ENCODE measurements at places on chromosomes 5 and 9.

DNA sequence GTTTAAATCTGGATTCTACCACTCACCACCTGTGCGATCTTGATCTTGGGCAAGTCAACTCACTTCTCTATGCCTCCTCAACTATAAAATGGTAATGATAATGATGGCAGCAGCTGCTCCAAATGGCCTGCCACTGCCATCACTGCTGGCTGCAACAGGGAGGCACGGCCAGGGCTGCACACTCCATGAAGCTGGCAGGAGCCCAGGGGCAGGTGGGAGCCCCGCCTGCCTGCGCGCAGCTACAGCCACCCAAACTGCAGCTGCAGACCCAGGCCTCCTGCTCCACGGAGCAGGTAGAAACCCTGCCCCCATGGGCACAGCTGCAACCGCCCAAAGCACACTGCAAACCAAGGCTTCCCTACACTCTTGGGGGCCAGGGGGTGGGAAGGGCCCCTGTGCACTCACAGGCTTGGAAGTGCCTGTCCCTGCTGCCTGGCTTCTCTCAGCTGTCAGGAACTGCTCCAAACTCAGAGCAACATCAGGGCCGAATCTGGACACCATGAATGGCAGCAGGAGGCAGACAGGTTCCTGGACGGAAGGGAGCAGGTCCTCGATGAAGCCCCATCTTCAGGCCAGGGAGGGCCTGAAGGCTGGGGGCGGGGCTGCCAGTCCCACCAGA lies 57.6 kb downstream of the PRELID2 start:
- DNase-seq: no peak

DNA sequence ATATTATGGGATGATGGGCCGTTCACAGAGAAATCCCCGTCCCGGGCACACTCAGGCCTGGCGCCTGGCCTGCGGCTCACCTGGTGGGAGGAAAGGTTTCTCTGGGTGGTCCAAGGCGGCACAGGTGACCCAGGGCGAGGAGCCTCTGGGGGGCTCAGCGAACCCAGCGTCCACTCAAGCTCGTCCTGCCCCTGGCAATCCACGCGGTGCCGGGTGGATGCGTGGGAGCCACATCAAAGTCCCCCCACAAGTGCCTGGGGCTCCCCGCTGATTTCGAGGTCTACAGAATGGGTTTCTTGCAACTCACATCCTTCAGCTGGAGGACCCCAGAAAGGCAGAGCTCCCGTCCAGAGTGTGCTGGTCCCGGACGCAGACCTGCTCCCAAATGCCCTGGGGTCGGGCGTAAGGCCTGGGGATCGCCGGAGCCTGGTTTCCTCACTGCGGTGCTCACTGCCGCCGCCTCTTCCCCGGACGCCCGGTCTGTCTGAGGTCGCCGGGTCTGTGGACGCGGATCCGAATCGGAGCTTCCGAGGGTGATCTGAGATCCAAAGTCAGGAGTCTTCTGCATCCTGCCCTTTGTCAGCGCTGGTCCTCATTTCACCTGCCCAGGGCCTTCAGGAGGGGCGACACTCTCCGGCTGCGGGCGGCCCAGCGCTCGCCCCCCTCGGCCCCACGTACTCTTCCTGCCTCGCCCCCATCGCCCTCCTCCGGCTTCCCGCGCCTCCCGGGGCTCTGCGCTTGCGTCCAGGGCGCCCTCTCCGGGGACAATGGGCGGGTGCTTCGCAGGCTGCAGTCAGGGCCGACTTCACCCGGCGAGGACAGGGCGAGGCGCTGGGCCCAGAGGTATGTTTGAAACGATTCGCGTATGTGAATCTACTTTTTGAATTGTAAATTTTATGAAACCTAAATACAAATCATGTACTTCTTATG lies 20.0 kb upstream of the RUFY1 start:
- DNase-seq: no peak

- no peak for DNase-seq
Measured at GRCh38 chr5:175591293-175591692, 66.6 kb upstream of the HRH2 start.

- DNase-seq: no peak
Measured at GRCh38 chr9:127566351-127567001, 45.6 kb upstream of the STXBP1 start.

- DNase-seq: no peak
Measured at GRCh38 chr5:61280761-61281427, 51.2 kb upstream of the ZSWIM6 start.

DNA sequence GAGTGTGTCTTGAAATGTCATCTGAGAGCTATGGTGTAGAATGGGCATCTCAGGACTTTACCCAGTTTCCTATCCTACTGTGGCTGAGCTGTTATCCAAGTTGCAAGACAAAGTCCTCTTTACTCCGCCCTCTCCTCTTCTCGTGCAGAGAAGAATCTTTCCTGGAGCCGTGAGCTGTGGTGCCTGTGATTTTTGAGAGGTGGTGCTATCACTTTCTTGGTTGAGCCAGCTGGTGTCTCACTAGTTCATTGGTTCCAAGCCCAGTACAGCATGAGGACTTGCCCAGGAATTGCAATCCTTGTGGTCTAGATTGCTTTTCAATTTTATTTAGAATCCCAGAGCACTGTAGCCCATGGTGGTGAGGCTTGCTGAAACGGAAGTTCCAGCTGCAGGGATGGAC lies 2300.3 kb downstream of the MAT2B start:
- DNase-seq: no peak

GRCh38 chr5:142323480-142324135 lies 1.2 kb downstream of the SPRY4 start:
- DNase-seq: no peak

Measured in coronary artery (tissue), 2 donors.